ENCODE measurements at places on chromosomes 7 and 10. TPM values are rescaled to one million over a fixed set of nuclear protein-coding genes. Genes with fewer than 3 reads are reported as not detected.

The RPEL1 gene
- total RNA-seq: 0.25 TPM

The LBX1 gene
- total RNA-seq: not detected

The VSTM2A gene
- total RNA-seq: not detected

- peak; percentile 54 for DNase-seq
Observed at GRCh38 chr7:136009488-136010079, 32.4 kb upstream of the MTPN start.

DNA sequence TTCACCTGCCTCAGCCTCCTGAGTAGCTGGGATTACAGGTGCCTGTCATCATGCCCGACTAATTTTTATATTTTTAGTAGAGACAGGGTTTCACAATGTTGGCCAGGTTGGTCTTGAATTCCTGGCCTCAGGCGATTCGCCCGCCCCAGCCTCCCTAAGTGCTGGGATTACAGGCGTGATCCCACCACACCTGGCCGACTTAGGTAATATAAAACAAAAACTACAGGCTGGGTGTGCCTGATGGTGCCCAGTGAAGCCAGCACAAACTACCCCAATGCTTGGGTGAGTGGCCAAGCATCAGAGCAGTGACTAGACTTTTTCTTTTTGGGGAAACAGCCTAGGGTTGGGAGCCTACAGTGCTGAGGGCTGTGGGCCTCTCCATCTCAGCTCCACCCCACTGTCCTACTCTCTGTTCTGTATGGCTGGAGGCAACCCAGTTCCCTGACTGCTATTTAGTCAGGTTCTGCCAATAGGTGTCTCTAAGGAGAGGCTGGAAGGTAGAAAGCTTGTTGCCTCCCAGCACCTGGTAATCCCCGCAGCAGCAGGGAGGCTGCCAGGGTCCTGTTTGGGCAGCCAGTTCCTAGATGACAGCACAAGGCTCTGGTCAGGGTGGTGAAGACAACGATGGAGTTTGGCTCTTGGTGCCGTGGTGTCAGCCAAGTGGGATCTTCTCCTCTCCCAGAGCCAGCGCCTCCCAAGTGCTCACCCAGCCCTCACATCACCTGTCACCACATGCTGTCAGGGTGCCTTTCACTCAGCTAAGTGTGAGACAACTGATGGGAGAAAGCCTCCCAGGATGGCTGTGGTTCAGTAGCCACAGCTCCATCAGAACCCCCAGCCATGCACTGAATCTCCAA lies 10.4 kb upstream of the NACAD start:
- DNase-seq: no peak

- no peak for DNase-seq
Observed at GRCh38 chr10:131617113-131617858, 283.5 kb upstream of the PPP2R2D start.

DNA sequence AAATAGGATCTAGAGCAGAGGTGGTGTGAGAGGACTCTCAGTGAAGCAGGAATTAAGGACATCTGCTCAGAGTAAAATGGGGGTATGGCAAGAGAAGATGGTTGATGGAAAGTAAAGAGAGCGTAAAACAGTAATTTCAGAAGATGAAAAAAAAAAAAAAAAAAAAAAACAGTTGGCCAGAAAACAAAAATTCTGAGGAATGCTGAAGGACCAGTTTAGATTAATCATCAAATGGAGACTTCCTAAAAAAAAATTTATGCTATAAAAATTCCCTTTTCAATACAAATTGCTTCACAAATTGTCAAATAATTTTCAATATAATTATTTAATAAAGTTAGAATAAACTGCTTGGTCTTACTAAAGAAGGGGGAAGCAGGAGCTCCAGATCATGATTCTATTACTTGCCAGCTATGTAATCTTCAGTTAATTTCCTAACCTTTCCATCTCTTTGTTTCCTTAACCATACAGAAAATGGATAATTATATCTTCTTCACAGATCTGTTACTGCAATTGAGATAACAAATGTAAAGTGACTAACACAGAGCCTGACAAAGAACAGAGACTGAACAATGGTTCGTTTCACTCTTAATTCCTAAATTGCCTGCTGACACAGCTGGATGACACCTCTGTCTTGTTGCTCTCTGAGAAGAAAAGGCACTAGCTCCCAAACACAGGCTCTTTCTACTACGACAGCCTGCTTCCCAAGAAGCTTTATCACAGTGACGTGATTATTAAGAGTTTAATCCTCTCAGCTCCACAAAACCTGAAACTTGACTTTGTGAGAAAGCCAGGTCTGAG lies 64.9 kb upstream of the GPR22 start:
- DNase-seq: no peak

DNA sequence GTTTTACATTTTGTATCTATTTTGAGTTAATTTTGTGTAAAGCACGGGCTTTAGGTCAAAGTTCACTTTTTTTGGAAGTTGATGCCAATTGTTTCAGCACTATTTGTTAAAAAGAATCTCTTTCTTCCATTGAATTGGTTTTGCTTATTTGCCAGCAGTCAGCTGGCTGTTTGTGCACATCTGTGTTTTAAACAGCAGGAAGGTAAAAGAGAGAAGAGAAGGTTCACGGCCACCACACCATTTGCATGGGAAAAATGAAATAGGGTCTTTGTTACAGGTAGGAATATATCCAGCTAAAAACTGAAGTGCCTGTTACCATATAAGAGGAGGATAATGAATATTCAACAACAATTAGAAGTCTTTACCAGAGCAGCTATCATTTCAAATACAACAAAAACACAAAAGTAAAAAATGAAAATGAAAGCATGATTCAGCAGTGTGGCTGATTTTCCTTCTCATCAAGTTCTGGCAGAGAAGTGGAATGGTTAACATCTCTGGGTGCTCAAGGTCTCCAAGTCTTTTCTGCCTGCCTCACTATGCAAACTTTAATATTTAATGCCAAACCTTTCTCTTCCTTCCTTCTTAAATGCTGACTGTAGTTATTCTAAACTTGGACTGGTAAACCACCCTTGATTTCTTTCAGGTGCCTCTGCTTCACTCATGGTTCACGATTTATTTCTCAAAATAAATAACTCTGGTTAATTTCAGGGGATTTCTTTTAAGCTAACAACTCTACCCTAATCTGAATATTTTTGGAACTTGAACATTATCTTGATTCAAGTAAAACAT lies 841.5 kb downstream of the GRM8 start:
- no peak for DNase-seq

DNA sequence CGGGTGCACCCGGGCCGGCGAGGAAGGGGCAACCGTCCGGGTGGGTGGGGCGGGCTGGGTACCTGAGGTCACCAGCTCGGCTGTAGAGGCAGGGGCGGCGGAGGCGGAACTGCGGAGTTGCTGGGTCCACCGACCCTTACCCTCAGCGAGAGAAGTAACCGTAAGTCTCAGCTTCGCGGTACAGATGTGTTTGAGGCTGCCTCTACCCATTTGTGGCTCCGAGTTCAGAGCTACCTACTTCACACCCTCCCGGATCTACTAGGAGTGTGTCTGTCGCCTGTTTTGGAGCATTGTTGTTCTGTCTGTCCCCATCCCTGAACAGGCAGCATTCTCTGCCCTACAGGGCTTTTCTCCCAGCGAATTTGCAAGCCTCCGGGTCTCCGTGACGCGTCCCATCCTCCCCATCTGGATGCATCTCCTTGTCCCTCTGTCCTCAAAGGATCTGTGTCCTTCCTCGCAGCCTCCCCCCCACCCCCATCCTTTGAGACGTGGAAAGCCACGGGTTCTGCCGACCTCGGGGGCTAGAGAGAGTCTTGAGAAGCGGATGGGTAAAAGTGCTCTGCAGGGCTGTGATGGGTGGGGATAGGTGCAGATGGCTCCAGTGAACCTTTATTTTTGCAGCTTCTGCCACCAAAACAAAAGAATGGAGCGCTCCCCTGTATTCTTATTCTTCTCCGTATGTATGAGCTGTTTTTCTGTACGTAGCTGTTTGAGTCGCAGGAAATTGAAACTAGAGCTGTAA lies 757 bp downstream of the ANKIB1 start:
- no peak for DNase-seq

Measured in renal cortical epithelial cell (primary cell).